ENCODE measurements at places on chromosomes 2 and 18.

GRCh38 chr2:100831158-100831750, 11.3 kb downstream of the NPAS2 start:
- DNase-seq: no peak

- no peak for DNase-seq
Observed at GRCh38 chr18:63266888-63267790, 52.4 kb downstream of the BCL2 start.

DNA sequence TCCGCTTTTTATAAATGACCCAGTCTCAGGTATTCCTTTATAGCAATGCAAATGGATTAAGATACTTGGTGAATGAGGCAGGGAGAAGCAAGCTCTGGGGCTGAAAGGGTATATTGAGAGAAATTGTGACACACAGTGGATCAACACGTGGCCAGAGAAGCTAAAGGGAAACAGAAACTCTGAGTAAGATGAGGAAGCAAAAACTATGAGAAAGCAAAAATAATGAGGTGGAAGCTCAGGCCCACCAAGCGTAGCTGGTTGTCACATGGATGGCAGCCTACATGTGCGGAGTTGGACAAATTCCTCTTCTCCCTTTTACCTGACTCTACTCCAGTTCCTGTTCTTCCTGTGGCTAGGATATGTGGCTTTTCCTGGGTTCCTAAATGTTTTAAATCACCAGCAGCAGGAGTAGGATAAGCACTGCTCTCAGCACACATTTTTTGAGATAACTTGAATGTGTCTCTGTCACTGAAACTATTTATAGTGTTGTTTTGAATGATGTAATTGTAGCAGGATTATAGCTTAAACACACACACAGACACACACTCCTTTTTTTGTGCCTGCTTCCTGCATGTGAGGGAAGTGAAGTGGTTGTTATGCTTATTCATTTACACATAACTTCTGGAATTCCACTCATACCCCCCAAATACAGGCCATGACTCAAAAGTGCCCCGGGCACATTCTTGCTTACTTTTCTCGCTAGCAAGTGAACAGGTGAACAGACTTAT, 30.1 kb upstream of the EPC2 start:
- DNase-seq: peak; percentile 47

- DNase-seq: no peak
Observed at GRCh38 chr2:33207151-33207740, 260.5 kb downstream of the LTBP1 start.

GRCh38 chr2:191693166-191693565, 15.2 kb downstream of the NABP1 start:
- DNase-seq: no peak

DNA sequence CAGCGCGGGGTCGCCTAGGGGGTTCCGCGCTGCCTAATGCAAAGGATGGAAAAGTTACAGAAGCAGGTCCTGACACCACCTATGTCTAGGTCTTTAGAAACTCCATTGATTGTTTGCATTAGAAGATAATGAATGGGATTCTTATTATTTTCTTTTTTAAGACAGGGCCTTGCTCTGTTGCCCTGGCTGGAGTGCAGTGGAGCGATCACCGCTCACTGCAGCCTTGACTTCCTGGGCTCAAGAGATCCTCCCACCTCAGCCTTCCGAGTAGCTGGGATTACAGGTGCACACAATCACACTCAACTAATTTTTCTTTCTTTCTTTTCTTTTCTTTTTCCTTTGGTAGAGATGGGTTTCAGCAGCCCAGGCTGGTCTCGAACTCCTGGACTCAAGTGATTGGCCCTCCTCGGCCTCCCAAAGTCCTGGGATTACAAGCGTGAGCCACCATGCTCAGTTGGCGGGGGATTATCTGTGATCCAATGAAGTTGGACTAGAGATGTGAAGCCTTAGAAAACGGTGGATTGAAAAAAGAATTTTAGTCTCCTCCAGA, 761 bp upstream of the IDH1 start:
- DNase-seq: no peak

DNA sequence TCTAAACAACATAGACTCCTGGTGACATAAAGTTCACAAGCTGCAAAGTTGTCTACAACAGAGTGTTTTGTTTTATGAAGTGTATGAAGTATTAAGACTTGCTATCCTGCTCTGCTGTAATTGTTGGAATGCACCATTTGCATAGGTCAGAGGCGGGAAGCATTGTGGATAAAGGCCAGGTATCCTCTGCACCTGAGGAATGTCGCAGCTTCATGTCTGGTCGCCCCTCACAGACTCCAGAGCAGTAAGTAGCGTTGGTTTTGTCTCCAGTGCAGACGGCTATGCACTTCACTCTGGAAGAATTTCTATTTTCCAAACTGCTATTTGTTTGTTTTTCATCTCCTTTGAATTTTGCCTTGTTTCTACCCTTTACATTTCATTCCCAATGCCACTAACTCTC, 63.1 kb downstream of the UNC80 start:
- DNase-seq: no peak

Measured in GM06990 (cell line).